ENCODE measurements at places on chromosomes 7 and 10.

DNA sequence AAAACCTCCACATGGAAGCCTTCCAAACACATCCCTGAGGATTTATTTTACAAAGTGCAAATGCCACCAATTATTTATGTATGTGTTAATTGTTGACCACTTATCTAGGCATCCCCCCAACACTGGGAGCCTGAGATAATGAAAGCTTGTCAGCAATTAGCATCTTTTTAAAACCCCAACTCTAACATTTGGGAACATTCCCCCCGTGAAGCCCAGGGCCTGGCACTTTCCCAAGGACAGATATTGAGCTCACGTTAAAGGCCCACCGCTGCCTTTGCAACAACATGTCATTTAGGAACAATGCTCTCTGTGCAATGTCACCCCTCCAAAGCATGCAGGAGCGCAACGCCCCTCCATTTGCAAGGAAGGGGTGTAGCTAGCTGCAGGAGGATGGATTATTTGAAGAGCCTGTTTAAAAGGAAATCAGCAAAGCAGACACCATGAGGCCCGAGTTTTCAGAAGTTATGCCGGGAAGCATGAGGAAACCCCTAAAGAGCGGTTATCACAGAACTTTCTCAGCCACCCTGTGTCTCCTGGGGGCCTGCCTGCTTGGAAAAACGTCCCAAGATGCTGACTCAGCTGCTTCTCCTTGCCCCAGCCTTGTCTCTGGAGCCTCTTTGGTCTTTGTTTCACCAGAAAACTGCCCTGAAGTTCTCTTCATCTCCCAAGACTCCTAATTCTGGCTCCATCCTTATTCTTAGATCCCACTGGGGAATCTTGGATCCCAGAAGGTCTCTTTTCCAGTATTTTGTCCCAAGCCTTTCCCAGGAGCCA is 444.1 kb downstream of the GRID1 start:
- DNase-seq: no peak

DNA sequence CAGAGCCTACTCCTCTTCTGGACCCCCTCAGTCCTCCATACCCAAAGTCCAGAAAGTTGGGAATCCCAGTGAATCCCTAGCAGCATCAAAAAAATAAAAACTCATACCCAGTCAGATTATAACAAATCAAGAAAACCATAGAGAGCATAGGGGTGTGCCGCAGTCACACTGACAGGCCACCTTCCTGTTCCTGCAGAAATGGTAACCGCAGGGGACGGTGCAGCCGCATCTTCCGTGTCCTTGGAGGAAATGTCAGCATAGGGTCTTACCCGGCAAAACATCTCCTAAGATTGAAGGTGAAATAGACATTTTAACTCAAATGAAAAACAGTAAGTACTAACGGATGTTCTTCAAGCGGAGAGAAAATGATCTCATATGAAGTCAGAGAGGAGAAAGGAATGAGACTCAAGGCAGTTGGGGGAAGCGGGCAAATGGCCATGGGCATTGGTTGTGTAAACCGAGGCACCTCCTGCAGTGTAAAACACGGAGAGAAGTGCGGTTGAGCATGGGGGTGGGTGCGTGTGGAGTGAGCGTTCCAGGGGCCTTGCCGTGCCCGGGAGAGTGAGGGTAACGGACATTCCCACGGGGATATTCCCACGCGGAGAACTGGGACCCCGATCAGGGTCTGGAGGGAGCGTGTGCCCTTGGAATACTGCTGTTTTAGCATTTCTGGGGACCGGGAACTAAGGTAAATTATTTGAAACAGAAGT is 110.8 kb downstream of the NKX6-2 start:
- no peak for DNase-seq

DNA sequence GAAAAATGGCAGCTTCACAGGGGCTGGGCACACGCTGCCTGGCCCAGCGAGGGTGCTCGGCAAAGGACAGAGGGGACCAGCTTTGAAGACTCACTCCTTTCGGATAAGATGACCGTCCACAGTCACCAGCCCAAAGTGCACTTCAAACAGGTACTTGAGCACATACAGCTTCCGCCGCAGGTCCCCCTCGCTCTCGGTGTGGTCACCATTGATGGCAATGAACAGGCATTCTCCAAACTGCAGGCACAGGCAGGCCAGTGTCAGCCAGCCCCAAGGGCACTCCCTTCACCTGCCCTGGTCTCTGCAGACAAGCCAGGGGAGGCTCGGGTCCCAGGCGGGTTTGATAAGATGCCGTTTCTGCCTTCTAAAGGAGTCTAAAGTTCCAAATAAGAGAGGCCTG is 11.6 kb downstream of the HPS1 start:
- no peak for DNase-seq

DNA sequence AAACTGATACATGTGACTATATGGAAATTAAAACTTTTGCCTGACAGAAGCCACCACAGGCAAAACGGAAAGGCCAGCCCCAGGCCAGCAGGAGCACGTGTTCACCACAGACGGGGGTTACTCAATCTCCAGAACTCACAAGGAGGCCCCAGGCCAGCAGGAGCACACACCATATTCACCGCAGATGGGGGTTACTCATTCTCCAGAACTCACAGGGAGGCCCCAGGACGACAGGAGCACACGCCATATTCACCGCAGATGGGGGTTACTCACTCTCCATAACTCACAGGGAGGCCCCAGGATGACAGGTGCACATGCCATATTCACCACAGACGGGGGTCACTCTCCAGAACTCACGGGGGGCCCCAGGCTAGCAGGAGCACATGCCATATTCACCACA is 61.5 kb downstream of the NKX6-2 start:
- DNase-seq: peak; percentile 65

DNA sequence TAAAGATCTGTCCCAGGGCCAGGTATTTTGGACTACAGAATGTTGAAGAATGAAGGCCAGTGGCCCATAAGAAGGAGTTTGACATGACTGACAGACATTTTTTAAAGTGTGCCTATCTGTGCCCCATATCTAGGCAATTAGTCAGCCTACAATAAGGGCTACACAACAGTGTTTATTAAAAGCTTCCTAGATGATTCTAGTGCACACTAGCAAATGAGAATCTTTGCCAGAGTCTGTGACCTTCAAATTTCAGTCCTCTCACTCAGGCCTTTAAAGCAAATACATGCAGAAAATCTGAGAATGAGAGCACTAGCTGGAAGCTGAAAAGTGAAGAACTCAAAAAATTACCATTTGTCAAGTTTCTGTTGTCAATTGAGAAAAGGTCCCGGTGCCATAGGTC is 208.7 kb downstream of the VTI1A start:
- DNase-seq: no peak
